ENCODE measurements at places on chromosomes 11 and 22. TPM values are rescaled to one million over a fixed set of nuclear protein-coding genes. Genes with fewer than 3 reads are reported as not detected.

DNA sequence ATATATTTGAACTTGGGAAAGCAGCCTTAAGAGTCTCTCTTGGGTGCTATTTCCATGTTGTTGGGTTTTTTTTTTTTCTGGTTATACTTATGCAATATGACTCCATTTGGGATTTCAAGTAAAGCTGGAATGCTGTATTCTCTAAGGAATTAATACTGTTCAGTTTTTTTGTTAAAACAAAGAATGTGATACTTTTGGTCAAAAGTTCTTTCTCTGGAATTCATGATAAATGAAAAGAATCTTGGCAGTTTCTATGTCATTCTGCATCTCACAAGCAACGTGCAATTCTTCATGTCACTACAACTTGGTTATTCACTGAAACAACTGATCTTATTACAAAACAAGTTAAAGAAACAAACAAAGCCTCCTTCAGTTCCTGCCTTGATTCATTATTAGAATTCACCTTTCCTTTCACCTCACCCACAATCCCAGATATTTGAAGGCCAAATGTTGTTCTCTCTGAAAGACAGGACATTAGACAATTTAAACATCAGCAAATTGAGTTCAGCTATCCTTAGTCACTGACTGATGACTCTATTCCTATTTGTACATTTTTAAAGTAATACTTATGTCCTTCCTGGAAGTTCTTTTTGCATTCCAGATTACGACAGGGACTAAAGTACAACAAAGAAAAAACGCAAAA is 176.2 kb downstream of the SBF2 start:
- H3K4me3 ChIP-seq, result peak overlapping the region; percentile 19
- peaks cover 72% of the 10 kb centered on the region for H3K4me1 ChIP-seq
- peaks cover 2% of the 10 kb centered on the region for H3K36me3 ChIP-seq
- peak overlapping the region; percentile 93 for H3K27ac ChIP-seq
- no peaks in the 10 kb centered on the region for H3K27me3 ChIP-seq

- H3K27ac ChIP-seq, result no peak overlapping the region
- H3K27me3 ChIP-seq, result no peaks in the 10 kb centered on the region
- H3K36me3 ChIP-seq, result no peaks in the 10 kb centered on the region
- DNase-seq, result no peak
- peaks cover 17% of the 10 kb centered on the region for H3K4me1 ChIP-seq
Observed at GRCh38 chr11:1155274-1155693, 2.5 kb upstream of the MUC5AC start.

- no peak overlapping the region for H3K27ac ChIP-seq
- no peaks in the 10 kb centered on the region for H3K4me1 ChIP-seq
- H3K27me3 ChIP-seq, result no peaks in the 10 kb centered on the region
- no peak for DNase-seq
- H3K36me3 ChIP-seq, result no peaks in the 10 kb centered on the region
Observed at GRCh38 chr22:44102856-44103255, 77.9 kb upstream of the PARVG start.

DKK3 gene
- 548 TPM for total RNA-seq

PLXNB2 gene
- 362 TPM for total RNA-seq

- no peaks in the 10 kb centered on the region for H3K4me1 ChIP-seq
- H3K36me3 ChIP-seq, result no peaks in the 10 kb centered on the region
- no peak overlapping the region for H3K4me3 ChIP-seq
- peaks cover under 1% of the 10 kb centered on the region for H3K27me3 ChIP-seq
Observed at GRCh38 chr11:58739725-58740430, 8.1 kb upstream of the GLYAT start.

ABCC8 gene
- total RNA-seq, result not detected

DNA sequence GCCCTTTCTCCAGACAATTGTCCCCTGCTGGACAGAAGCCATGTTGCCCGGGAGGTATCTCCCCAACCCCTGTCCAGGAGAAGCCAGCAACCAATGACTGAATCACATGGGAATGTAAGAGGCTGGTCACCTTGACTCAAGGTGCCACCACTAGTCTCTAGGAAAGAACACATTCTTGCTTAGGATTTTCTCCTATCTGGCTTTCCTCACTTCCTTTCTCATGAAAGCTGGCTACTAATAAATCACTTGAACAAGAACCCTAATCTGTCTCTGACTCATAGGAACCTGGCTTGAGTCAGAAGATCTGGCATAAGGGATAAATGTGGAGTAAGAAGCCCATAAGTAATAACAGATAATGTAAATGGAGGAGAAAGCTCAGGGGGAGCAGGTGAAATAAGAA is 101.4 kb upstream of the C11orf87 start:
- no peak overlapping the region for H3K27ac ChIP-seq
- DNase-seq, result no peak
- H3K36me3 ChIP-seq, result no peaks in the 10 kb centered on the region
- H3K4me3 ChIP-seq, result no peak overlapping the region

GRCh38 chr22:48925450-48925849 is 902.2 kb downstream of the BRD1 start:
- no peaks in the 10 kb centered on the region for H3K36me3 ChIP-seq
- no peak overlapping the region for H3K4me3 ChIP-seq
- no peak overlapping the region for H3K27ac ChIP-seq

CEND1 gene
- total RNA-seq, result 0.27 TPM

GRCh38 chr11:2300936-2301630 is 635 bp downstream of the C11orf21 start:
- peak; percentile 76 for DNase-seq
- H3K27ac ChIP-seq, result no peak overlapping the region
- peaks cover 26% of the 10 kb centered on the region for H3K4me1 ChIP-seq
- H3K4me3 ChIP-seq, result no peak overlapping the region
- no peaks in the 10 kb centered on the region for H3K36me3 ChIP-seq

RHBDD3 gene
- 45.8 TPM for total RNA-seq

DNA sequence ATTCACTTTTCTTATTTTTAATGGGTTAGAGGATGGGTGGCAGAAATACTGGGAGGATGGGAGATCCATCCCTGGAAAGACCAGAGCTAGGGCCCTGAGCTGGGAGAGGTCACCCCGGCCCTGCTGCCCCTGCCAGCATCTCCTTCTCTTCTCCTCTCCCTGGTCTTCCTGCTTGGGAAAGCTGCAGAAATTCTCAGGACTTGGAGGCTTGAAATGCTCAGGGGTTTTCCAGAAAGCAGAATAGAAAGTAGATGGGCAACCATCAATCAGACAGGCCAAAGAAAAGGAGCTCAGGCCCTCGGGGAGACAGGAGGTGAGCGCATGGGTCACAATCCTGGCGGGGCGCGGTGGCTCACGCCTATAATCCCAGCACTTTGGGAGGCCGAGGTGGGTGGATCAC is 1.5 kb downstream of the APOBEC3H start:
- H3K27me3 ChIP-seq, result no peaks in the 10 kb centered on the region
- H3K27ac ChIP-seq, result no peak overlapping the region
- H3K4me3 ChIP-seq, result no peak overlapping the region
- peaks cover 6% of the 10 kb centered on the region for H3K4me1 ChIP-seq
- DNase-seq, result no peak

- H3K36me3 ChIP-seq, result no peaks in the 10 kb centered on the region
- no peak for DNase-seq
- no peak overlapping the region for H3K27ac ChIP-seq
- H3K4me3 ChIP-seq, result no peak overlapping the region
Observed at GRCh38 chr11:55503449-55503848, 50.8 kb upstream of the OR4C15 start.

Measured in osteocyte (in vitro differentiated cells).